DMS 273 treated with DMSO at 0.1 percent for 48 hours (cell line): ENCODE measurements at places on chromosomes 13 and 19.

- DNase-seq, result no peak
Observed at GRCh38 chr19:49677231-49677900, at the start of gene PRMT1. Gene PRMT1 (plus strand): TSS chr19:49677271. CDS start chr19:49677281, 10 bp downstream.

DNA sequence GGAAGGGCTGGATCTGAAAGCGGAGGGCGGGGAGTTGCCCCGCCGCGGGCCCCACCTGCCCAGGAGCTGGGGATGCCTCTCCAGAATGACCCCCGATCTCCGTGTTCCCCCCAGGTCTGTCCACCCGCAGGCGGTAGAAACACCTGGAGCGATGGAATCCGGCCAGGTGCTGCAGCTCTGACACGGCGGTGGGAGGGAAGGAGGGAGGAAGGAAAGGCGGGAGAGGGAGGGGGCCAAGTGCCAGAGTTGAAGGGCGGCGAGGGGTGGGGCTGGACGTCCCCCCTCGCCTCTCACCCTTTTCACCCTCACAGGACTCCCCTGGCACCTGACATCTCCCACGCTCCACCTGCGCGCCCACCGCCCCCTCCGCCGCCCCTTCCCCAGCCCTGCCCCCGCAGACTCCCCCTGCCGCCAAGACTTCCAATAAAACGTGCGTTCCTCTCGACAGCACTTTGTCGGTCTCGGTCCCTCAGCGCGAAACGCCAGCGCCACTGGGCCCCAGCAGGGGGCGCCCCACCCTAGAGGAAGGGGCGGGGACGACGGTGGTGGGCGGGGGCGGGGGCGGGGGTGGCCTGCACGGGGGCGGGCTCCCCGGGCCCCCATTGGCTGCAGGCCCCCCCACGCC lies 337 bp upstream of the FXYD7 start:
- DNase-seq, result no peak

GRCh38 chr19:30498707-30499106 lies 126.5 kb downstream of the ZNF536 start:
- no peak for DNase-seq

GRCh38 chr13:31174018-31174417 lies 12.3 kb upstream of the HSPH1 start:
- no peak for DNase-seq

DNA sequence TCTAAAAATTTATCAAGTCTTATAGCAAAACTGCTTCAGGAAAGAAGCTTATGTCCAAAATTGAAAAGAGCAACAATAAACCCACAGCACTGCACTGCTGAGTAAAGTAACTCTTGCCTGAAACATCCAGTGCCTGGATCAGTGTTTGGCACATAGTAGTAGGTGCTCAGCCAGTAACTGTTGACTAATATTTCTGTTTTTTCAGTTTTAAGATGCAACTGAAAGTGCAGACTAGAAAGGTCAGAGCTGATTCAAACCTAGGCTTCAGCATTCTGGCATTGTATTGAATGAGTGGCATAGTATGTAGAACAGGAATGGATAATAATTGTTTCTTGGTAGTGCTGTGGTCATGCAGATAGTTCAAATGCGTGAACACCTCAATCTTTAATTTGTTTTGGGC lies 67.6 kb downstream of the UBL3 start:
- no peak for DNase-seq

DNA sequence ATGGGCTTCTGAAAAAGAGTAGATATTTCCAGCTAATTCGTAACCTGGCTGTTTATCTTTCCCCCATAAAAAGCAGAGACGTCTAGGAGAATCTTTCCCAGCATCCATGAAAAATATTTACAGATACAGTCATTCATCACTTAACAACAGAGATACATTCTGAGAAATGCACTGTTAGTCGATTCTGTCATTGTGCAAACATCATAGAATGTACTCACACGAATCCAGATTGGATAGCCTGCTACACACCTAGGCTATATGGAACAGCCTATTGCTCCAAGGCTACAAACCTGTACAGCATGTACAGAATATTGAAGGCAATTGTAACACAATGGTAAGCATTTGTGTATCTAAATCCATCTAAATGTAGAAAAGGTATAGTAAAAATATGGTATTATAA lies 530.2 kb upstream of the NBEA start:
- no peak for DNase-seq

DNA sequence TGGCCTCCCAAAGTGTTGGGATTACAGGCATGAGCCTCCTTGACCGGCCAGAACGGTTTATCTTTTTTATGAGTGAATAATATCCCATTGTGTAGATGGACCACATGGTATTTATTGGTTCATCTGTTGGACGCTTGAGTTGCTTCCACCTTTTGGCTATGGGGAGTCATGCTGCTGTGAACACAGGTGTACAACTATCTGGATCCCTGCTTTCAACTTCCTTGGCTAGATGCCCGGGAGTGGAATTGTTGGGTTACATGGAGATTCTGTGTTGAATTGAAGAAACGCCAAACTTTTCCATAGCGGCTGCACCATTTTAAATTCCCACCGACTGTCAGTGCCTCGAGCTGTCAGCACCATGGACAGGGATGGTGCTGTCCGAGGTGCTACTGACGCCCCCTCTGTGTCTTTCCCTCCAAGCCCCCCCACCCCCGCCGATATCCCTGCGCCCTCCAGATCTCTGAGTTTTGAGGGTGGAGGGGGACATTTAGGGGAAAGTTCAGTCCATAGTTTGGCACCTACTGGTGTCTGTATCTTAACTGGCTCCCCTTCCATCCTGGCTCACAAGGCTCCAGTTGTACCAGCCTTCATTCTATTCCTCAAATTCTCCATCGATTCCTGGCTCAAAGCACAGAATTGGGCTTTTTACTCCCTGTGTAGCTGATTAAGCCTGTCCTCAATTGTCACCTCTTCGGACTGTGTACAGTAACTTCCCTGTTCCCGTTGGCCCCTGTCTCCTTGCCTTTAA lies 27.3 kb downstream of the PNPLA6 start:
- no peak for DNase-seq

GRCh38 chr13:29046588-29046987 lies 226.4 kb downstream of the MTUS2 start:
- no peak for DNase-seq

DNA sequence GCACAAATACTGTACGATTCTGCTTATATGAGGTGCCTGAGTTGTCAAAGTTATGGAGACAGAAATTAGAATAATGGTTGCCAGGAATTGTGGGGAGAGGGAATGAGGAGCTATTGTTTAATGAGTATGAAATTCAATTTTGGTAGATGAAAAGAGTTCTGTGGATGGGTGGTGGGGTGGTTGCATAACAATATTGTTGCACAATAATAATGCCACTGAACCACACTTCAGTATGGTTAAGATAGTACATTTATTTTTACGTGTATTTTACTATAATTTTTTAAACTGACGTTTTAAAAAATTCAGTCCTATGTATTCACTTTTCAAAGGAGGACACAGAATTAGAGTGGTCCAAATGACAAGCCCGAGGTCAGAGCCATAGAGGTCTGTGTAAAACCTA lies 1.8 kb upstream of the OXGR1 start:
- DNase-seq, result no peak

DNA sequence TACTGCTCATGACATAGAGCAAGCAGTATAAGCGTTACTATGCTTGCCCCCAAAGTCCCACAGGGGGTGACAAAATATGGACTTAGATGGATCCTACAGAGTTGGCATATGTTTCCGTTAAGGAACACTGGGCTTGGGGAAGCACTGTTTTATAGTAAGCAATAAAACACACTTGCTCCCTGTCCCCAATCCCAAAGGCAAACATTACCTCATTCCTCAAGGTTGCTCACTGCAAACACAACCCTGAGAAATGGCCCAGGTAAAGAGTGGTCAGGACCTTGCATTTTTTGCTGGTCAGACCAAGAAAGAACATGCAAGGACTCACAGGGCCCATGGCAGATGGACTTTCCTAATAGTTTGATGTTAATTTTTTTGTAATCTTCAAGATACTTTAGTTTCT lies 32.3 kb downstream of the UGGT2 start:
- no peak for DNase-seq

DNA sequence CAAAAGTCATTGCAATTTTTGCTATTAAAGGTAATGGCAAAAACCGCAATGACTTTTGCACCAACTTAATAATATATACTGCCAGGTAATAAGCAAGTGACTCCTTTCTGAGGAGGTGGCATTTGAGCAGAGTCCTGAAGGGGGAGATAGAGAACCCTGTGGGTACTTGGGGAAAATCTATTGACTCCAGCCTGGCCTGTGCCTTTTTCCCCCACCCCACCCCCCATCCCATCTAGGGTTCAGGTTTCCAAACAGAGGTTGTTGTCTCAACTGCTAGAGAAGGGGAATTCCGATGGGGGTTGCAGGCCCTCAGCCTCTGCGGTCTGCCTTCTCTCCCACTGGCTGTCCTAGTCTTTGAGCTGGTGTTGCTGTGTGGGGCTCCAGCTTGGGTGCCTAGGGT lies 11.5 kb downstream of the S1PR2 start:
- no peak for DNase-seq

GRCh38 chr13:25920277-25920676 lies 131.5 kb downstream of the SHISA2 start:
- DNase-seq, result no peak

DNA sequence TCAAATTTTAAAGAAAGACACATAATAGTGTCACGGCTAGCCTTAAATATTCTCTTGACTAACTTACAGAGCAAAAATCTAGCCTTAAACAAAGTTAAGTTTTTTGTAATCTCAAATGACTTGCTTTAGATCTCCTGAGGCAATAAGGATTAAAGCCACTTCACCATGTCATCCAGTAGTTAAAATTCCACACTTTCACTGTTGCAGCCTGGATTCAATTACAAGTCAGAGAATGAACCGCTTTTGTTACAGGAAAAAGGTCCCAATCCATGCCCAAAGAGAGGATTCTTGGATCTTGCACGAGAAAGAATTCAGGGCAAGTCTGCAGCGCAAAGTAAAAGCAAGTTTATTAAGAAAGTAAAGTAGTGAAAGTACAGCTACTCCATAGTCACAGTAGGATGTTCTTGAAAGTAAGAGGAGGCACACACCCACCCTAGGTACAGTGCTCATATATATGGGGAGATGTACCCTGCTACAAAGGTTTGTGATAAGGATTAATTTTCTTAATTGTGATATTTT lies 34.6 kb upstream of the CD177 start:
- no peak for DNase-seq

DNA sequence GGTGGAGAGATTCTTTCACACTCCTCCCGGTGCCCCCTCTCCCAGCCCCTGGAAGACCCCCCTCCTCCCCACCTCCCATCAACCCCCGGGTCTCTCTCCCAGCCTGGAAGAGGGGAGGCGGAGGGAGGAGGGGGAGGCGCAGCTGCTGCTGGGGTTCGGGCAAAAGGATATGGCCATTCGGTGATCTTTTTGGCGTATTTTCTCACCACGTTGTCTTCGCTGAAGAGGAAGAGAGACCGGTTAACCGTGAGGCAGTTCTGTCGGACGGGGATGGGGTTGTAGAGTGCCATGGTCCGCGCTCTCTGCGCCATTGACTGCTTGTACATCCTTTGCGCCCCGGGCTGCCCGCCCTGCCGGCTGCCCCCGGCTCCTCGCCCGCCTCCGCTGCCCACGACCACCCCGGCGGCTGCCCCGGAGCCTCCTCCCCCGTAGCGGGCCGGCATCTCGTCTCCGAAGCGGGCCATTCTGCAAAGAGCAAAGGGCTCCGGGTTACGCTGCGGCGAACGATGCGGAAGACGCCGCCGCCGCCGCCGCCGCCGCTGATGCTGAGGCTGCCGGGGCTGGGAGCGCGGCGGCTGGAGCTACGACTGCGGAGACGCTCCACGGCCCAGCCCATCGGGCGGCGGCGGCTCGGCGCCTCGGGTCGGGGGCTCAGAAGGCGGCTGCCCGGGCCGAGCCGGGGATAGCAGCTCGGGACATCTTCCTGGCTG lies 363 bp downstream of the CACNA1A start:
- DNase-seq, result no peak

- DNase-seq, result no peak
Observed at GRCh38 chr13:99909836-99910619, 61.5 kb downstream of the ZIC5 start.

- peak; percentile 69 for DNase-seq
Observed at GRCh38 chr19:40266119-40266518, 19.0 kb downstream of the AKT2 start.

DNA sequence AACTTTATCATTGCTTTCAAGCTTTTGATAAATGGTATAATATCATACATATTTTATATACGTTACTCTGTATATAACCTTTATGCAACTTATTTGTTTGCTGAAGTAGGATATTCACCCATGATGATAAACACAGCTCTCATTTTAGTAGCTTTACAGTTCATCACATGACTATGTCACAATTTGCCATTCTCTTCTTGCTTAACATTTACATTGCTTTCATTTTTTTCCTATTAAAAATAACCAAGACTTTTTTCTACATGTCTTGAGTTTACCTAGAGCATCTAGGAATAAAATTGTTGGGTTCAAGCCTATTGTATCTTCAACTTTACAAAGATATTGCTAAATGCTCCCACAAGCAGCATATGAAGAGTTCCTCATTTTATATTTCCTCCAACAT lies 54.0 kb downstream of the KCNRG start:
- DNase-seq, result no peak

DNA sequence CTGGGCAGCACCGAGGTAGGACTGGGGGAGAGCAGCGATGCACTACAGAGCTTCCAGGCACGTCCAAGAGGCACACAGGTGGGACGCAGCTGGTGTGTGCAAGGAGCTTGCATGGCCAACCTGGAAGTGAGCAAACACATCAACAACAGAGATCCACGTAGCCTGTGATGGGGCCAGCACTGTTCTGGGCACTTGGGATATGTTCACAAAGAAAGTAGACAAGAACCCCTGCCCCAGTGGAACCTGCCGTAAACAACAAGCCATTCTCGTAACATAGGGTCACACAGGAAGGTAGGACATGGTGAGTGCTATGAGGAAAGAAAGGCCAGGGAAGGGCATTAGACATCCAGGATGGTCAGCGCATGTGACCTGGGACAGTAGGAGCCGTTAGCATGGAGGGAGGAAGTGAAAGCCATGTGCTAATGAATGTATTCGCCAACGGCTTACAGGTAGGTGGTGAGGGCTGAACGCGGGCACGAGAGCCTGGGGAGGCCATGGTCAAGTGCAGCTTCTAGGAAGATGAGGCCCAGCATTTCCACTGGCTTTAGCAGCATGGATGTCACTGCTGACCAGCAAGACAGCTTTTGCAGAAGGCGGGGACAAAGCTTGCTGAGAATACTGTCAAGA lies 105.5 kb downstream of the TEX26 start:
- DNase-seq, result no peak

DNA sequence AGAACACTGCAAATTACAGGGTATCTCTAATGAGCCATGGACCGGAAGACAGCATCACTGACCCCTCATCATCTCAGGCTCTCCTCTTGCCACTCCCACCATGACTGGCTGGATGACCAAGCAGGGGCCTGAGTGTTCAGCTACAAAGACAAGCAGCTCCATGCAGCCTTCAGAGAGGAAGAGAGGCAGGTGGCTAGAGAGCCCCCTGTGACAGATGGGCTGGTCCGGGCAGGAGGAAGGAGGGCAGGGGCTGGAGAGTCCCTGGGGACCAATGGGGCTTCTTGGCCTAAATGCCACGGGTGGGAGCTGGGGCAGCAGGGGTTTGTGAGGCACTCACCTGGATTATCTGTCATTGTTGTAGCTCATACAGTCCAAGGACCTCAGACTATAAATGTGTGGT lies 12.8 kb upstream of the RASA3 start:
- no peak for DNase-seq
